Right renal cortex interstitium (tissue), 3 donors: ENCODE measurements at places on chromosomes 13 and 19. TPM values are rescaled to one million over a fixed set of nuclear protein-coding genes. Genes with fewer than 3 reads are reported as not detected.

DNA sequence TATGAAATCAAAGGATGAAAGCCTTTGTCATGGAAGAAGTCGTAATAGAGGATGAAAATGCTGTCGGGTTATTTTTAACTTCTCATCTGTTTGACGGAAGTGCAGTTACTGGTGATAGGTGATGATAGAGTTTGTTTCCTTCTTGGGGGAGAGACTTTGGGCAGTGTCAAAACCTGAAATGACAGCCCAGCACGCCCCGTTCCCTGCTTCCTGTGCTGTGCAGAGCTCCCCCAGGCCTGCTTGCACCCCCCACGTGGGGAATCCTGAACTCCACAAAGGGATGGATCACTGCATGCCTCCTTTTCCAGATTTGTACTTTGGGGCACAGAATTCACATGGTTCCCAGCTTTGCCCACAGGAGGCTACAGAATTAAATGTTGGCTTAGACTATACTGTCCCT is 102.7 kb downstream of the ATP11A start:
- DNase-seq, result no peak

DNA sequence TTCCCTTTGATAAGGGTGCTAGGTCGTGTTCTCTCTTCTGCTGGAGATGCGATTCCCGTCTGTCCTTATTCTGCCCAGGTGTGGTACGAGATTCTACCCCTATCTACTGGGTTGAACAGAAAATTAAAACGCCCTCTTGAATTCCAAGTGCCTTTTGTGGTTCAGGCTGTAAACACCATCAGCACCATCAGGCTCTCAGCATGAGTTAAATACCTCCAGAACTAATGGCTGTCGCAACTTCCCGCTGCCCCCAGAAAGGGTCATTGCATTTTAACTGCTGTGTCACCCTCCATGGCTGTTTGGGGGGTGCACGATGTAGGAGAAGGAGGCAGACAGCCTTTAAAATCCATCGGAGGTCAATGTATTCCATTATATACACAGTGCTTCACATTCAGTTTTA is 177.4 kb downstream of the OXGR1 start:
- DNase-seq, result no peak

- no peak for DNase-seq
Observed at GRCh38 chr13:21902709-21903098, 231.8 kb downstream of the FGF9 start.

DNA sequence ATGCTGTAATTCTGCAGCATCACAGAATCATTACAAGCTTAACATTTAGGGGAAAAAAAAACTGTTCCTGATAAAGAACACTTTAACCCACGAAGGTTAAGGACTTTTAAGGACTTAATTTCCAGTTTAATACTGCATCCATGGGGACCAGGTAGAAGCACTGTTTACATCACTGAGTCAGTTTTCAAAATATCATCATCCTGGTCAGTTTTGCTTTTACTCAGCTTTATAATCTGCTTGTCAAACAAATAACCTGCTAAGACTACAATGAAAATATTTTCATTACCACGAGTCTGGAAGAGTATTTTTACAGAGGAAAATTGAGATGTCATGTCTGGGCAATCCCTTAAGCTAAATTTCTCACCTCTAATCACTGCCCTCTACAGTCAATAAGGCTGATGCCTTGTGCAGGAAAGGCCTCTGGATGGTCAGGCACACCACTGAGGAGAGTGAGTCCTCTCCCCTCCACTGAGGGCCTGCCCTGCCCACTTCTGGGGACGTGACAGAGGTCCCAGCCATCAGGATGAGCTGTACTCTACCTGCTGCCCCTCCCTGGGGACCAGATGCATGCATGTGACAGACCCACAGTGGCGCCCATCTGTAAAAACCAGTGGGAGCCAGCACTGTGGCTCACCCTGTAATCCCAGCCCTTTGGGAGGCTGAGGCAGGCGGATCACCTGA is 31.0 kb downstream of the FOXO1 start:
- DNase-seq, result no peak

GRCh38 chr19:41265395-41266153 is 1.4 kb downstream of the HNRNPUL1 start:
- peak; percentile 23 for DNase-seq

GRCh38 chr13:44231786-44232516 is 141.7 kb upstream of the SERP2 start:
- DNase-seq, result no peak

GRCh38 chr19:51566489-51567100 is 4.5 kb upstream of the ZNF175 start:
- no peak for DNase-seq

GRCh38 chr13:81551036-81551435 is 1210.1 kb upstream of the SPRY2 start:
- DNase-seq, result no peak

GRCh38 chr13:114219392-114219791 is 15.3 kb upstream of the CDC16 start:
- DNase-seq, result no peak

- no peak for DNase-seq
Observed at GRCh38 chr13:23966221-23966690, 69.0 kb upstream of the C1QTNF9B start.

GRCh38 chr13:49585220-49586157 is at the start of gene RCBTB1:
TSS of gene RCBTB1 (minus strand) at chr13:49585558. CDS start at chr13:49567279, 18,279 bp downstream.
- DNase-seq, result peak; percentile 31

- DNase-seq, result no peak
Observed at GRCh38 chr19:16048583-16048982, 27.7 kb upstream of the TPM4 start.

GRCh38 chr13:54449922-54450321 is 1421.3 kb downstream of the OLFM4 start:
- DNase-seq, result no peak

- no peak for DNase-seq
Observed at GRCh38 chr13:112260108-112261055, 115.8 kb upstream of the SPACA7 start.

DNA sequence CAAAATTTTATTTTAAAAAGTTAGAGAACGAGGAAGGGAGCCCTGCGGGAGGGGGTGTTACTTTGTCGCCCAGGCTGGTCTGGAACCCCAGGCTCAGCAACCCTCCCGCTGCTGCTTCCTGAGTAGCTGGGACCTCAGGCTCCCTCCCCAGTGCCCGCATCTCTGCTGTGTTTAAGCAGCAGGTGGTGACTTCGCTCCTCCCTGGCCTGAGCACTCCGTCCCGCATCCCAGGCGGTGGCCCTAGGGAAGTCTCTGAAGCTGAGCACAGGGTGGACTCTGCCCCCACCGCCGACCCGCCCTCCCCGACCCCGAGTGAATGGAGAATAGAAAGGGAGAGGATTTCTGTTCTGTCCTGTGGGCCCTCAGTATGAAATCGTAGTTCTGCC is 30.5 kb downstream of the ZNF701 start:
- DNase-seq, result no peak

DNA sequence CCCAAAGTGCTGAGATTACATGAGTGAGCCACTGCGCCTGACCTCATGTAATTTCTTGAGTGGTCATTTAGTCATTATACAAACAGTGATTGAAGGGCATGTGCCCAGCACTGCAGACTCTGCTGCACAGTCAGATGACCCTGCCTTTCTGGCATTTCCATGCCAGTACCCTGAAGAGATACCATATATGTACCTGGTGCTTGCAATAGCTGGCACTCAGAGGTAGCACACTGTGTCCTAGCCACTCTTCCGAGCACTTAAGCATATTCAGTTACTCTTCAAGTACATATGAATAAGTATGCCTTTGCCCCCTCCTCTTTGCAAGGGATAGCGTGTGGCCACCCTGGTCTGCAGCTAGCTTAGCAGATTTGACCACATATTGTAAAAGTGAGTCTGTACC is 15.5 kb downstream of the STX10 start:
- no peak for DNase-seq

DNA sequence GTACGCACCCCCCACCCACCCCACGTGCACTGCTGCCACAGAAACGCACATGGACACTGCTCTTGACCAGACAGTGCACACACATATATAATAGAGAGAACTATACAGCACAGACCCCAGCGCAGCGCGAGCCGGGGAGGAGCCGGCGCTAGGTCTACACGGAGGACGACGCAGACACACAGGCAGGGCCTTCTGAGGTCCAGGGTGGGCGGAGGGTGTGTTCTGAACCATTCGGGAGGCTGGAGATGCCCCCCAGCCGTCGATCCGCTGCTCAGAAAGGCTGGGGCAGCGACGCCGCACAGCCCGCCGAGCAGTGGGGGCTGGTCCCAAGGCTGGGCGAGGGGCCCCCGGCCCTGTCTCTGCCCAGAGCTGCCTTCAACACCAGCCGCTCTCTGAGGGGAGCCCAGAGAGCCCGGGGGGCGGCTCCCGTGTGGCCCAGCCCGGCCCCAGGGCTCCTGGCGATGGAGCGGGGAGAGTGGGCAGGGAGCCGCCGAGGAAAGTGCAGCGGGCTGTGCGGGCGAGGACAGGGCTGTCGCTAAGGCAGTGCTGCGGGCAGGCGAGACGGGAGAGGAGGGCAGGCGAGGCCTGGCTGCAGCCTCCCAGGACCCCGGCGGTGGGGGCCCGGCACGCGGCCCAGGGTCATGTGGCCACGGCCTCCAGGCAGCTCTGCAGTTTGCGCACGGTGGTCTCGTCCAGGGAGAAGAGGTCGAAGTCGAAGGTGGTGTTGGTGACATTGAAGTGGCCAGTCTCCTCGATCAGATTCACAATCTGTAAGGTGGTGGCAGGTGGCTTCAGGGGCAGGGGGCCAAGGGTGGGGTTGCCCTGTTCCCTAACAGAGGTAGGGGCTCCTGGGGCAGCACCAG is 67.1 kb downstream of the MLLT1 start:
- DNase-seq, result no peak

- DNase-seq, result no peak
Observed at GRCh38 chr19:35862528-35862927, 5.8 kb downstream of the KIRREL2 start.

- DNase-seq, result no peak
Observed at GRCh38 chr13:91303031-91303430, 44.5 kb upstream of the MIR17HG start.

DNA sequence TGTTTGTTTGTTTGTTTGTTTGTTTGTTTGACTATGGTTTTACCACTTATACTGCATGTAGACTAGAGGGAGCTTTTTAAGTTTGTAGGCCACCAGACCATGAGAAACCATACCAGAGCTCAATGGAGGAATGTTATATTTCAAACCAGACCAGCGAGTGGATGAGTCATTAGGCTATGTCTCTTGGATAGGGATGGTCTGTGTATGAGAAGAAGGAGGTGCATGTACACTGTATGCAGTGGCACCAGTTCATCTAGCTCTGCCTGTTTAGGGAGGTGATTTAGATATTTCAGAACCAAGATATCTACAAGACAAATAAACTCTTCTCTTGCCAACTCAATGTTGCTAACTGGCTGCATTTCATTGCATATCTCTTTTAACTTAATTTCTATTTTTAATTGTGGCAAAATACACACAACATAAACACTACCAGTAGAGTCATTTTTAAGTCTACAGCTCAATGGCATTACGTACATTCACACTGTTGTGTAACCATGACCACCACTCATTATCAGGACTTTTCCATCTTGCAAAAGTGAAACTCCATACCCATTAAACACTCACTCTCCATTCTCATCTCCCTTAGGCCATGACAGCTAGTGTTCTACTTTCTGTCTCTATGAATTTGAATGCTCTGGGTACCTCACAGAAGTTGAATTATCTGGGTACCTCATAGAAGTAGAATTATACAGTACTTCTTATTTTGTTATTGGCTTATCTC is 29.2 kb downstream of the SYDE1 start:
- DNase-seq, result no peak

DNA sequence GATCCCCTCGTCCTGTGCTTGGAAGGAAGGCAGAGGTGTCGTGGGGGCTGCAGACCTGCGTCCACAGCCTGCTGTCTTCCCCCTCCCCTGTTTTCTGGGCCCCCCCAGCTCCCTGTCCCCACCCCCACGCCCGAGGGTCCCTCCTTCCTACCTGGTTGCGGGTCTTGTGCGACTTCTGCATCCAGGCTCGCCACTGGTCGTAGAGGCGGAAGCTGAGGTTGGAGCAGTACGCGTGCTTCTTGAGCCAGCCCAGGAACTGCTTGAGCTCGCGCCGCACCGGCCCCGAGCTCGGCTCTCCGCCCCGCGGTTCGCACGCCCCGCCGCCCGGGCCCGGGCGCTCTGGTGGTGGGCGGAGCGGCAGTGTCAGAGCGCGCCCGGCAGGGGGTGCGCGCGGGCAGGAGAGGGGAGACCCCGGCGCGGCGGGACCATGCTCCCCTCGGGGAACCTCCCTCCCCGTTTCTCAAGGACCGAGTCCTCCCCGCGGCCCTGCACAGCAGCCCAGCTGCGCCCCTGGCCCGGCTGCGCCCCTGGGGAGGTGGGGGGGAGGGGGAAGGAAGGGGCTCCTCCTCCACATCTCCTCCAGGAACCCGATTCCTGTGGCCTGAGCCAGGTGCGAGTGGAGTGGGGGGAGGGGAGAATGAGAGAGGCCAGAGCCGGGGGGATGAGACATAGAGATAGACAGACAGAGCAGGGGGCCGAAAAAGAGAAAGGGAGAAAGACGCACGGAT is 5.7 kb downstream of the REX1BD start:
- DNase-seq, result no peak

Gene SERPINE3
- 0.19 TPM for polyA plus RNA-seq

Gene KL
- polyA plus RNA-seq, result 59.6 TPM

Gene PRR36
- polyA plus RNA-seq, result 4.3 TPM

Gene ZNF610
- polyA plus RNA-seq, result 13.7 TPM

Gene LGALS7B
- 1.4 TPM for polyA plus RNA-seq

Gene FBXO27
- 7.3 TPM for polyA plus RNA-seq

Gene FAM216B
- not detected for polyA plus RNA-seq

Gene FREM2
- 50.5 TPM for polyA plus RNA-seq

Gene TUBB4A
- polyA plus RNA-seq, result 24.5 TPM

Gene KLC3
- 1.1 TPM for polyA plus RNA-seq

Gene CCNA1
- 0.61 TPM for polyA plus RNA-seq

Gene CRX
- polyA plus RNA-seq, result not detected

Gene MEIS3
- 17.9 TPM for polyA plus RNA-seq

Gene SRRM5
- 0.80 TPM for polyA plus RNA-seq
